ENCODE measurements at places on chromosomes 6 and 20.

DNA sequence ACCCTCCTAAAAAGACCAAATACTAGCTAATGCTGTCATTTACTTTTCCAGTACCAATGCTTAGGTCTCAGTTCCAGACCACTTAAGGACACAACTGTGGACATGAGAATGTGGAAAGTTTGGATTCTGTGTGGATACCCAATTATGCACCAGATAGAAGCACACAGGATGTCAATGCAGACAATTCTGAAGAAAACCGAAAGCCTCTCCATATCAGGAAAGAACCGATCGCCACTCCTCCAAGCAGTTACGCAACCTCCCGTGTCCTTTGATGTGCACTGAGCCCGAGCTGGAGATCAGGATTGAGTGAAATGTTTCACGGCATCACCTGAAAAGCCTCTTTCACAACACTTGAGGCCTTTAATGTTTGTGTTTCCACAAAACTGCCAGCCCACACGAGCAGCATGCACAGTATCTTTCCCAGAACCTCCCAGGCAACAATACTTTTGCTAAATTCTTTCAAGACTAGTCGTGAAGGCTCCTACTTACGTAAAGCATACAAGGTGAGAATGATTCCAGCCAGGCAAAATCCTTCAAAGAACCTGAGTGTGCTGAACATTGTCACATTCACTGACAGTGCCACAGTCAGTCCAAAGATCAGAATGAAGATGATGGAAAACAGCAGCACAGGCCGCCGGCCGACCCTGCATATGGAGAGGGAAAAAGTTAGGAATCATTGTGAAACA is 47.0 kb downstream of the SLC22A23 start:
- DNase-seq = no peak

GRCh38 chr6:7546383-7546782 is 4.9 kb downstream of the DSP start:
- no peak for DNase-seq

DNA sequence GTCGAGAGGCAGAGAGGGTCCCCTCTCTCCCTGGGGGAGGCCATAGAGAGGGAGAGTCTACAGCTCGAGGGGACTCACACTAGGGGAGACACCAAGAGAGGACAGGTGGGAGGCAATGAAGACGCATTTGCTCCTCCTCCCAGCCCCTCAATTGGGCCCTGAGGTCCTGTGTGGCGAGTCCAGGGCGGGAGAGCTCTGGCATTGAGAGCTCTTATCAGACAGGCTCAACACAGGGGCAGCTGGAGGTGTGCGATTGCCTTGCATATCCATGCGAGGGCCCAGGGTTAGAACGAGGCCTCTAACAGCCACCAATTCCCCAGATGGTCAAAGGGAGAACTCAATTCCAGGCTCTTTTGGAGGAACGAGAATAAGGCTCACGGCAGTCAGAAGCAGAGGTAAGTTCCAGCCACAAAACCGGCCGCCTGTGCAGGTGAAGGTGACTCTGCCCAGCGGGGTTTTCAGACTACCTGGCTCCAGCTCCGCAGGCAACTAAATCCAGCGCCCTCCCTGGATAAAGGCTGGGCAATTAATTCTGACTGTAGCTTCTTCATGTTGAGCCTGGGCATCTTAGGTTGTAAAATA is 94.0 kb upstream of the MPC1 start:
- no peak for DNase-seq

- no peak for DNase-seq
These were observed 567.4 kb downstream of the COL12A1 start for GRCh38 chr6:74638412-74638811.

- no peak for DNase-seq
These were observed 5.9 kb downstream of the NUDT3 start for GRCh38 chr6:34386316-34387137.

DNA sequence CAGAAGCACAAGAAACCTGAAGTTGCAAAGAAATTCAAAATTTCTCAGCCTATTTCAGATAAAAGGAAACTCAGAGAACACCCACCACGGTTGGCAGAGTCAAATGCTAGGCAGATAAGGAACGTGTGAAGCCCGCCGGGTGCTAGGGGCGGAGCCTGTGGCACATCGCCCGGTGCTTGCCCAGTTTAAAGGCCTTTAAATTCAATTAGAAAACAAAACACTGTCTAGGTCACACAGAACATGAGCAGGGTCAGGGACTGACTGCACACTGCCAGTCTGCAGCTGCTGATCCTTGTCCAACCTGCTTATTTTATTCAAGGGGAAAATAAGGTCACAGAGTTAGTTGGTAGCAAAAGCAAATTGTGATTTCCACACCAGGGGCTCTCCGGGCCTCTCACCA is 75.8 kb downstream of the PSMG4 start:
- no peak for DNase-seq

- no peak for DNase-seq
These were observed 1.4 kb downstream of the TFAP2D start for GRCh38 chr6:50714487-50715379.

- DNase-seq = no peak
These were observed 542.2 kb downstream of the GRIK2 start for GRCh38 chr6:101935732-101936131.

- no peak for DNase-seq
These were observed 182.8 kb downstream of the ZDHHC14 start for GRCh38 chr6:157563611-157564284.

DNA sequence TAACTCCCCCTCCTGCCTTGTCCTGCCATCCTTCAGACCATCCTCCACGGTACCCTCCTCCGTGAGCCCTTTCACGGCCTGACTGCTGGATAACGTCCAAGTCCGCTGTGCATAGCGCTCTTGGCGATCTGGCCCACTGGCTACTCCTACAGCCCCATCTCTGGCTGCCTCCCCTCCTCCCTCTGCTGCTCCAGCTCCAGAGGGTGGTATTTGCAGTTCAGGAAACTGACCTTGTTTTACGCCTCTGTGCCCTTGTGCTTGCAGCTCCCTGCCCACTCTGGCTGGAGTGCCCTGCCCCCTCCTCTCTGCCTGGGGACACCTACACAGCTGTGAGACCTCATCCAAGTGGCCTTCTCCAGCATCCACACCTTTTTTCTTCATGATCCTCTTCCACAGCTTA is 6.5 kb upstream of the RREB1 start:
- no peak for DNase-seq

All from stimulated activated CD8-positive, alpha-beta memory T cell treated with anti-CD3 and anti-CD28 coated beads, Interleukin-15, amount 100 ng/mL, for 1 hour (primary cell).